ENCODE measurements at places on chromosomes 4 and X.

DNA sequence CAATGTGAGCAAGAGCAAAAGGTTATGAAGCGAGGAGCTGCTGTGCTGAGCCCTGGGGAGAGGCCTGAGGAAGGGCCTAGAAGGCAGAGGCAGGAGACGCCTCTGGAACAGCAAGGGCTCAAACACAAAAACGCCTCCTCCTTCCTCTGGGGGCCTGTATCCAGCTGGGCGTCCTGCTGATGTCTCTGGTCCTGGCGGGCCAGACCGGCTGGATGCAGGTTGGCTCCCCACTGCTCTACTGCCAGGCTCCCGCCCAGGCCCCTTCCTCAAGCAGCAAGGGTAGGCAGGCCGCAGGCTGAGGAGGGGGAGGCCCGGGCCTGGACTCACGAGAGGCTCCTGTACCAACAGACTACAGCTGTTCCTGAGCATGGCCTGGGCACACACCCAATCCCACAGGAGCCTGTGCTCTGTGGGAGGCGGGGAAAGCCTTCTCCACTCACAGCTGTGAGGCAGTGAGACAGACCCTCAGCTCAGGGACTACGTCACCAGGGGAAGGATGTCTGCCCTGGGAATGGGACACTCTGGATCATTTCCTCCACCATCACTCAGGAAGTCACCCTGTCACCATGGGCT is 2.3 kb downstream of the HAUS7 start:
- DNase-seq, result no peak

- no peak for DNase-seq
Observed at GRCh38 chr4:171157462-171158082, 655.6 kb upstream of the GALNTL6 start.

DNA sequence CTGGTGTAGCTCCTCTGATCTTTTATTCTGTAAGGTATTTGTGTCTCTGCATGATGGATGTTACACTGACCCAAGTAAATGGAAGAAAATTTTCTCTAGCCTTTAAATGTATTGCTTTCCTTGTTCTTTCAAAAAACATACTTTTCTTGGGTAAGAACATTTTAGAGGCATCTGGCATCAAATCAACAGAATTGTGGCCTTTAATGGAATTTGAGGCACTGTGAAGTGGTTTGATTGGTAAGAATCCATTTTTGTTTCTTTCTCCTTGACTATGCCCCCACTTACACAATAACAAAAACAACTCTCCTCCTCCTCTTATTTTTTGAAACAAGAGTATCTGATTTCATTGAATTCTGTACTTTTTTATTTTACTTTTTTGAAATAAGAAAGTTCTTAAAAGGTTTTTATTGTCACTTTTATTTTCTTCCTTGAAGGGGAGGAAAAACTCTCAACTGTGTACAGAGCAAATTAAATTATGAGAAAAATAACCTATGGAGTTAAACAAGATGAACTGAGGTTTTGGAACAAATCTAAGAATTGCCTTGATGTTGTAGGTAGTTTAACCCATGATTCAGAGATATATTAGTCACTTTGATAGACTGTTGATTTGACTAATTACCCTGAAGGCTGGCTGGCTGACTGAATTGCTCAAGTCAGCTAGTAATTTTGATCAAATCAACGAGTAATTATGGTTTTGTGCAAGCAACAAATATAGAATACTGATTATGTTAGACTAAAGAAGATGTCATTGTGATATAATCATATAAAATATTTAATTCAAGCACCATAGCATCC is 146.4 kb downstream of the FHIP1A start:
- no peak for DNase-seq

DNA sequence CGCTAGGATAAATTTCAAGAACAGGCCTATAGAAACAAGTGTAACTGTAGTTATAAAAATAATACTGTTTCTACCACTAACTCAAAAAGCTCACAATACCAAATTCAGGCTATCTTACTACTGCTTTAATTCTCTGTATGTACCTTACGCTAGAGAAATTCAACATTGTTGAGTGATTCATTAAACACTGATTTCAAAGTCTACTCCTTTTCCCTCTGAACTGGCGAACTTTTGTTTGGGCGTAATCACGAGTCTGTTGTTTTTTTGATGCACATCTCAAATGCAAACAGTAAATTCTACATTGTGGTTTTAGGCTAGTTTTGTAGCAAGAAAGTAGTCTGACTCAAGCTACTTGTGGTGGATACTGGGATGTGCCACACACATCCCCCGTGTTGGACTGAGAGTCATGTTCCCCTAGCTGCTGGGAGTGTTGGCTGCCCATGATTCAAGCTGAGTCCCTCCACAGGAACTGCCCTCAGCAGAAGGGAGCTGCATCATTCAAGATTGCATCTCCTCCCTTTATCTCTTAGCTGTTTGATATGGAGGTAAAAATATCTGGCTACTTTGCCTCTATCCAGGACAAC is 406.1 kb downstream of the RAPGEF2 start:
- peak; percentile 21 for DNase-seq

DNA sequence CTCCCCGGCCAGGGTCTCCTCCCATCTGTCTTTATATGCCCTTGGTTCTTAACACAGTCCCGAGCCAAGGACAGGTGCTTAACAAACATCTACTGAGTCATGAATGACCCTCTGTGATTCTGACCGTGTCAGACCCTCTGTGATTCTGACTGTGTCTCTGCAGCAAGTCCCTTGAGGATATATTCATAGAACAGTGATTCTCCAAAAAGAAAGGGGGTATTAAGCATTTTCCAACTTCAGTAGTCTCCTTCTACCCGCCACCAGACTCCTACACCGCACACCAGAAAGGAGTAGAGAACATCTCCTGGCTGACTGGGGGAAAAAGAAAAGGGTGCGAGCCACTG is 13.6 kb downstream of the ACSL1 start:
- DNase-seq, result no peak

- DNase-seq, result no peak
Observed at GRCh38 chr4:110869114-110869513, 246.2 kb upstream of the PITX2 start.

DNA sequence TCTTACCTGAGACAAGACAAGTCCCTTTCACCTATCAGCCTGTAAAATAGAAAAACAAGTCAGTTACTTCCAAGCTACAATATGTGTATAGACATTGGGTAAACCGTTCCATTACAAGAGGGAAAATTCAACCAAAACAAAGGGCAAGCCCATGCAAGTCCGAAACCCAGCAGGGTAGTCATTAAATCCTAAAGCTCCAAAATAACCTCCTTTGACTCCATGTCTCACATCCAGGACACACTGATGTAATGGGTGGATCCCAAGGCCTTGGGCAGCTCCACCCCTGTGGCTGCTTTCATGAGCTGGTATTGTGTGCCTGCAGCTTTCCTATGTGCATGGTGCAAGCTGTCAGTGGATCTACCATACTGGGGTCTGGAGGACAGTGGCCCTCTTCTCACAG is 14.7 kb upstream of the FAM47B start:
- DNase-seq, result no peak

GRCh38 chr4:76989391-76990061 is 40.0 kb downstream of the SEPTIN11 start:
- DNase-seq, result no peak

GRCh38 chr4:103478734-103479133 is 241.1 kb downstream of the TACR3 start:
- DNase-seq, result no peak

- DNase-seq, result no peak
Observed at GRCh38 chrX:32455704-32456103, 755.6 kb downstream of the DMD start.

- DNase-seq, result no peak
Observed at GRCh38 chrX:65633826-65634225, 33.6 kb upstream of the MSN start.

DNA sequence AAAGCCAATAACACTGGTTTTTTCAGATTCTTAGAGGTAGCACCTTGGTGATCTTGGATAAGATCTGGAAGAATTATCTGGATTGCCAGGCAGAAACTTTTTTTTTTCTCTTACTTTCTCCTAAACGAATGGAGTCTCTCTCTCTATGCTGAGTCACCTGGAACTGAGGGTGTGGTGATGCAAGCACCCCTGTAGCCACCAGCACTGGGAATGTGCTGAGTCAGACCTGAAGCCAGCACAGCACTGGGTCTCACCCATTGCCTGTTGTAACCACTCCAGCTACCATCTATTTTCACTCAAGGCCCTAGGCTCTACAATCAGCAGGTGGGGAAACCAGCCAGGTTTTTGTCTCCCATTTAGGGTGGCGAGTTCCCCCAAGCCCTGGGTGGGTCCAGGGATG is 923.8 kb downstream of the RAPGEF2 start:
- DNase-seq, result peak; percentile 66

GRCh38 chr4:158161551-158162354 is 11.1 kb downstream of the GASK1B start:
- peak; percentile 93 for DNase-seq

- no peak for DNase-seq
Observed at GRCh38 chr4:145723336-145723735, 43.4 kb downstream of the C4orf51 start.

DNA sequence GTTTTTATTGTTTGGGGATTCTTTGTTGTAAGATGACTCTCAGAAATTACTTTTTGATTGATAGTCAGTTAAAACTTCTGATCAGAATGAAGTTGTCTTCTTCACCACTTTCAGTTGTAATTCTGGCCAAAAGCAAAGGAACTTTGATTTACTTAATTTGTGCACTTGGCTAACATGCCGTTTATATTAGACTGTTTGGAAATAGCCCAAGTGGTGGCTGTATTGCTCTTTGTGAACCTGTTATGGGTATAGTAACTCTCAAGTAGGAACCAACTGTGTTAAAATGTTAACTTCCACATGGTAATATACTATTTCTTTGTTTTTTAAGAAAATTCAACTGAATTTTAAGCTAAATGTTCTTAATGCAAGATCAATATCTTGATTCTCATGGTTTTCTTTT is 581.9 kb downstream of the GRID2 start:
- DNase-seq, result no peak

GRCh38 chr4:67109276-67109675 is 436.0 kb downstream of the CENPC start:
- DNase-seq, result no peak

DNA sequence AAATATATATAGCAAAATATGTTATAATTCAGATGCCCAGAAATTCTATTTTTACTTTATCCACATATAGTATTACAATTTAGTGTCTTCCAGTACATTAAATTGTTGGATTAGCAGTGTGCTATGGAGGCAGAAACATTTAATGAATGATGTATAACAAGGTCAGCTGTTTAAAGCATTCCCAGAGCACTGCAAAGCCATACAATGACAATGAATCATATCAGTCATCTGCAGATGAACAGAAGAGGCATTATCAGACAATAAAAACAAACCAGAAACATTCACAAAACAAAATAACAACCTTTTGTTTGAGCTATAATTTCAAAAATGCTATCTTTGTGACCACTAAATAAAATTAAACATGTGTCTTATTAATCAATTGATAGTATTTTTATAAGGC is 524.2 kb downstream of the FAT4 start:
- DNase-seq, result no peak

- DNase-seq, result no peak
Observed at GRCh38 chr4:144499777-144500176, 146.2 kb upstream of the HHIP start.

- DNase-seq, result no peak
Observed at GRCh38 chr4:119736559-119736958, 108.0 kb upstream of the PDE5A start.

- no peak for DNase-seq
Observed at GRCh38 chrX:43436517-43436916, 219.6 kb upstream of the MAOA start.

- DNase-seq, result no peak
Observed at GRCh38 chrX:48890934-48891401, 6.6 kb downstream of the TIMM17B start.

DNA sequence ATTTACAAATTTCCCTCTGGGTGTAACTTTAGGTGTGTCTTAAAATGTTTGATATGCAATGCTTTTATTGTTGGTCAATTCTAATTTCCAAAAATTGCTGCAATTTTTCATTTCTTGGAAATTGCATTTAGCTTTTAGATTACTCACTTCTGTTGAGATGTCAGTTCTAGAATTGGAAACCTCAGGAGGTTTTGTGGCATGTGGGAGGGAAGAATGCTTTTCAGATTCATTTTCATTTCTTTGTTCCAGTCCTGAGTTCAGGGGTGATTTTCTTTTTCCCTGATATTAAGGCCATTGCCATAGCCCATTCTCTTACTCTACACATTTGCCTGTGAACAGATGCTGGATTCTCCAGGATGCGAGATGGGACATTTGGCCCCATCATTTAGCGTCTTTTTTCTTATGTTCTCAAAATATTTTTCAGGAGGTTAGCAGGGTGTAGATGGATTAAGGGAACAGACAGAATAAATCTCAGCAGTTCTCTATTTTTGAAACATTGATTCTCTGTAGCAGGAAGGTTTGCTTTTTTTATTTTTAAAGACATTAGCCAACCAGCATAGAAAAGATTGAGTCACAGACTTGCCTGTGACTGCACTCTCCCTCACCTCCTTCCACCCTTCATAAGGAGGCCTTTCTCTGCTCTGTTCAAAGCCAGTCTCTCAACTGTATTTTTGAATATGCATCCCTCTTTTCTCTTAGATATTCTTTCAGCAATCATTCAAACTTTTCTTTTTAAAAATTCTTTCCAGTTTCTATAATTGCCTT is 238.4 kb upstream of the ANXA3 start:
- no peak for DNase-seq

DNA sequence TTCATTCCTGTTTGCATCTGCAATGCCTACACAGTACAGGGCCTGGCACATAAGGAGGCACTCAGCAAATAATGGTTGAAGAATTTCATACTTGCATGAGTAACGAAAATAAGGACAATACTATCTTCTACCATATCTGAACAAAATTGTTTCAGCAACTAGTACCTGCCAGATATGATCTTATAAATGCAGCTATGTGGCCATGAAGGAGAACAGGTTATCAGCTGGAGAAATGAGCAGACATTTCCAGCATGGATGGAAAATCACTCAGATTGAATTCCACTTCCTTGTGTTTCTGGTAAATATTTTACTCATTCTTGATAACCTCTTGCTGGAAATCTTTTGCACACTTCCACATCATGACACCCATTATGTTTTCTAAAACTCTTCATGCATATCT is 204.0 kb downstream of the ADAMTS3 start:
- no peak for DNase-seq

DNA sequence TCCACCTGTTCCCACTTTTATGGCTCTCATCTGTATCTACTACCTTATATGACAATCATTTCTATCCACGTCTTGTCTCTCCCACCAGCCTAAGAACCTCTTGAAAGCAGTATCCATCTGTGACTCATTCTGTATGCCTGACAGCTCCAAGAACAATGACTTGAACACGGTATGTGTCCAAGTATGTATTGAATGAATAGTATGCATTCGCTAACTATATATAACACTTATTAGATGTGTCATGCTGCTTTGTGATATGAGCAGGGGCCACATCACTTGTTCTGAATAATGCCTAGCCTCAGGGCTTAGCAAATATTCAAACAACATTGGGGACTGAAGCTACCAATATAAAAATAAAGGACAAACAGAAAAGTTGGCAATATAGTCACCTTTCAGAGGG is 4.9 kb downstream of the OPHN1 start:
- no peak for DNase-seq

DNA sequence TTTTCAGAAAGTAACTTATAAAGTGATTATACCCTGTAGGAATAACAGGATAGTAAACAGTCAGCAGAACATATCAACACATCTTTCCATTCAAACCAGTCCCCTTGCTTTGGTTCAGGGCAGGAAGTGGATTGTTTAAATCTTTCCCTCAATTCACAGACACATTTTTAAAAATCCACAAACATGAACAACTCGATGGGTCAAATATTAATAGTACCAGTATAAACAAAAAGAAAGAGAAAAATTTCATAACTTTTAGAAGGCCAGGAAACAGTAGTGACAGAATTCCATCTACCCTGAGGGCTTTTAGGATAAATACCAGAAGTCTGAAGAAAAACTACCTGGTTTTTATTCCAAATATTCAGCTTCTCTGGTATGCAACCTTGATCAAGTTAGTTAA is 1072.8 kb upstream of the PABPC4L start:
- DNase-seq, result no peak

Measured in kidney epithelial cell (primary cell).